ENCODE measurements at places on chromosomes 4 and X.

DNA sequence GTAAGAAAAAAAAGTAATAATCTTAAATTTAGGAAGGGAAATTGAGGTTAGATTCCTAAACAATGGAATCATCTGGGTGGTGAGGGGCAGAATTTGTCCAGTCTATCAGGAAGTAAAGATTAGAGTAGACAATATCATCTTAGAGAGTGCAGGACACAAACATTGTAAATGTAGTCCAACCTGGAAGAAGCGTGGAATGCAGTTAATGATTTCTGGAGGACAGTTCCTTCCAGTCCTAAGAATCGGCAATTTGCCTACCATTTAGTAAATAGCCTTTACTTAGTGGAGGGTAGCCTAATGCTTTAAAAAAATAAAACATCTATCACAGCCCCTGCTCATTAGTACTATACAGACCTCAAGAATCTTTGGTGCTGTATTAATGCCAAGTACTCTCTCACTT, 147.5 kb upstream of the TTC29 start:
- no peak for DNase-seq

- no peak for DNase-seq
Observed at GRCh38 chr4:86894455-86894854, 2.2 kb upstream of the C4orf36 start.

DNA sequence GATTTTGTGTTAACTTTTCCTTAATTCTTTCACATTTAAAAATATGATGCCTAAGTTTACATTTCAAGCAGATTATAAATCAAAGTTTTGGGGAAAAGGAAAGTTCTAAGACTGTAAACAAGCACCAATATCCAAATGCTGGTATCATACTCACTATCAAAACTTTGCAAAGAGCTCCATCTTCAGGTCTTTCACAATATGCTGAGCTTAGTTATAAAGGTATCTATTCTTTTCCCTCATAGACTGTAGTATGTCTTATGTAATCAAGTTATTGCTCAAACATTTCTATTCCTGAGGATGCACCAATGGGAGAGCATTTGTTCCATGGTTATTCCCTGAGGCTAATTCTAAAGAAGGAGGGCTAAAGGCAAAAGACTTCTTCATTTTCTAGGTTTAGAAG, 207.9 kb upstream of the FAM241A start:
- DNase-seq, result no peak

DNA sequence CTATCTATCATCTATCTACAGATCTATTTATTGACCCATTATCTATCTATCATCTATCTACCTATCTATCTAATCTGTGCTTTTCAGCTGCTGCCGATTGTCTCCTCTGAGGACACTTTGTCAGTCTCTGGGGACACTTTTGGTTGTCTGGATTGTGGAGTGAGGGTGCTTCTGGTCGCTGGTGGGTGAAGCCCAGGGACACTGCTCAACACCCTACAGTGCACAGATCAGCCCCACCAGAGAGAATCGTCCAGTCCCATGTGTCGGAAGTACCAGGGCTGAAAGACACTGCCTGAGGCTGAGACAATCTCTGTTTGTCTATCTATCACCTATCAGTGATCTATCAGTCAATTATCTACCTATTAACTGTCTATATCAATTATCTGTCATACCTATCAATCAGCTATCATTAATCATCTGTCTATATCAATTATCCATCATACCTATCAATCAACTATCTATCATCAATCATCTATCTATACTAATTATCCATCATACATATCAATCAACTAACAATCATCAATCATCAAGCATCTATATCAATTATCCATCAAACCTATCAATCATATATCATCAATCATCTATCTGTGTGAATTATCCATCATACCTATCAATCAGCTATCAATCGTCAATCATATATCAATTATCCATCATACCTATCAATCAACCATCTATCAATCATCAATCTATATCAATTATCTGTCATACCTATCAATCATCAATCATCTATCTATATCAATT, 70.0 kb upstream of the PPP2R3B start:
- no peak for DNase-seq

DNA sequence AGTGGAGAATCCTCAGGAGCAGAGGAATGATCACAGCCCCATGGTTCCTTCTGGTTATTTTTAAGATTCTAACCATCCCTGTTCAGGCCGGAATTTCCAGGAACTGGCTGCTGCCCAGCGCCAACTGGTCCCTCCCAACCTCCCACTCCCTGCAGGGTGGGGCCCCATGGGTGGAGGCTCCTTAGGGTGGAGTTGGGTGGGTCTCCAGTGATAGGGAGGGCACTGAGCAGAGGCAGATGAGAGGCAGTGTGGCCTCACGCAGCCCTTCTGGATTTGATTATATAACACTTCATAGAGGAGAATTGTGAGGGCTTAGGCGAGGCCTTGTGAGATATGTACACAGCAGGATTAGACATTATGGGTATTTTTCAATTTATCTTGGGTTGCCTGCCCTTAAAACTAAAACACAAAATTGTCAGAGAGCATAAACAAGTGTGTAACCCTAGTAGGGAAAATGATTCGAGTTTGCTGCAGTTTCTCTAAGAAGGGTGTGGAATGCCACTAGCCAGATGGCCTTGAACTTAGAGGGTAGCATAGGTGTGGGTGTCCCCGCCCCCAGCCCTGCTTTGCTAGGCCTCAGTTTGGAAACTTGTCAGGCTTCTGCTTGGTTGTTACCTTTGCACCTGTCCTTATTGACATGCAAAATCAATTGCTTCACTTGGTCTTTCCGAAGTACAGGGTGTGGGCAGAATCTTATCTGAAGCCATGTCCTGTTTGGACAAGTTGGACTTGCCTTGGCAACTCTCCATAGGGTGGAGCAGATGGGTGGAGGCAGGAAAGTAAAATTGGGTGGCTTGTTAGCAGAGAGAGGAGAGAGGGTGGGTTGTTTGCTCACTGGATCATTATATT, 9.4 kb downstream of the KLF3 start:
- no peak for DNase-seq

GRCh38 chr4:7247946-7248345, 55.6 kb downstream of the SORCS2 start:
- no peak for DNase-seq

DNA sequence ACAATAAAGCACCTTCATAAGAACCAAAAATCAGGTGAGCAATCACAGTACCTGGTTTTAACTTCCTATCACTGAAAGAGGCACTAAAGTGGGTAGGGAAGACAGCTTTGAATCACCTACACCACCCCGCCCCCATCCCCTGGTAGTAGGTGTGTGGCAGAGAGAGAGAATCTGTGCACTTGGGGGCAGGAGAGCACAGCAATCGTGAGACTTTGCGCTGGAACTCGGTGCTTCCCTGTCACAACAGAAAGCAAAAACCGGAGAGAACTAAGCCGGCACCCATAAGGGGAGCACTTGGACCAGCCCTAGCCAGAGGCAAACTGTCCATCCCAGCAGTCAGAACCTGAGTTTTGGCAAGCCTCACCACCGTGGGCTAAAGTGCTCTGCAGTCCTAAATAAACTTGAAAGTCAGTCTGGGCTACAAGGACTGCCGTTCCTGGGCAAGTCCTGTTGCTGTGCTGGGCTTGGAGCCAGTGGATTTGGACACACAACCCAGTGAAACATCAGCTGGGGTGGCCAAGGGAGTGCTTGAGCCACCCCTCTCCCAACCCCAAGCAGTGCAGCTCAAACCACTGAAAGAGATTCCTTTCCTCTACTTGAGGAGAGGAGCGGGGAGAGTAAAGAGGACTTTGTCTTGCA, 32.1 kb downstream of the NDUFB11 start:
- no peak for DNase-seq

GRCh38 chrX:17768997-17769396, 31.7 kb downstream of the SCML1 start:
- DNase-seq, result no peak

All from activated CD8-positive, alpha-beta memory T cell treated with anti-CD3 and anti-CD28 coated beads for 1 hour (primary cell).